ENCODE measurements at places on chromosomes 7 and 10.

GRCh38 chr10:129622736-129623135 is 155.7 kb downstream of the MGMT start:
- DNase-seq, result no peak

DNA sequence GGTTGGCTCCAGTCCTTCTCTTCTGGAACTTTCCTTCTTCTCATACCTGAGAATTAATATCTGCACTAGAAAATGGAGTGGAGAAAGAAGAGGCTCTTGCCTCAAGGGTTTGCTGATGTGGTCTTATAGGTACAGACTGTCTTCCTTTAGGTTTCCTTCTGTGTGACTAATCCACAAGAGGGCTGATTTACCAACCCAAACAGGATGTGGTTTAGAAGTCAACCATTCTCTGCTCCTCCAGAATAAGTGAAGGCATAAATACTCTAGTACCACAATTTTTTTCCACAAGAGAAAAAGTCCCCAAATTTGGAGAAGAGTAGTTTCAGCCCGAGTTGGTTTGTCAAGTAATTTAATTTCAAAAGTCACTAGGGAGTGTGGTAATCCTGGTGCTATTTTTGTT is 85.8 kb downstream of the NRP1 start:
- peak; percentile 82 for DNase-seq

DNA sequence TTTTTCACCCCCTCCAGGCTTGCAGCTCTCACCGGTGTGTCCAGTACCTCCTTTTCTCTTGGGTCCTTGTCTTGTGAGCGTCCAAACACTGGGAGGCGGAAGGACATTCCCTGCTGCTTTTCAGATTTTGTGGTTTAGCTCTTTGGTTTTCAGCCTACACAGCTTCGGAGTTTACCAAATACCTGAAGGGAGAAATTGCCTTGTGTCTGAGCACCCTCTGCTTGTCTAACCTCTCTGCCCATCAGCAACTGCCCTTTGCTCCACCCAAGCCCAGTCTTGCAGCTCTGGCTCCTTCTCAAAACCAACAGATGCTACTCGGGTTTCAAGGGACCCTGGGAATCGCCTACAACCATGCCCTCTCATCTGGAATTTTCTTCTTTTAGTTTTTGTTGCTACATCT is 519.1 kb upstream of the IGFBP3 start:
- DNase-seq, result no peak

- no peak for DNase-seq
Observed at GRCh38 chr10:113539789-113540188, 13.1 kb upstream of the HABP2 start.

DNA sequence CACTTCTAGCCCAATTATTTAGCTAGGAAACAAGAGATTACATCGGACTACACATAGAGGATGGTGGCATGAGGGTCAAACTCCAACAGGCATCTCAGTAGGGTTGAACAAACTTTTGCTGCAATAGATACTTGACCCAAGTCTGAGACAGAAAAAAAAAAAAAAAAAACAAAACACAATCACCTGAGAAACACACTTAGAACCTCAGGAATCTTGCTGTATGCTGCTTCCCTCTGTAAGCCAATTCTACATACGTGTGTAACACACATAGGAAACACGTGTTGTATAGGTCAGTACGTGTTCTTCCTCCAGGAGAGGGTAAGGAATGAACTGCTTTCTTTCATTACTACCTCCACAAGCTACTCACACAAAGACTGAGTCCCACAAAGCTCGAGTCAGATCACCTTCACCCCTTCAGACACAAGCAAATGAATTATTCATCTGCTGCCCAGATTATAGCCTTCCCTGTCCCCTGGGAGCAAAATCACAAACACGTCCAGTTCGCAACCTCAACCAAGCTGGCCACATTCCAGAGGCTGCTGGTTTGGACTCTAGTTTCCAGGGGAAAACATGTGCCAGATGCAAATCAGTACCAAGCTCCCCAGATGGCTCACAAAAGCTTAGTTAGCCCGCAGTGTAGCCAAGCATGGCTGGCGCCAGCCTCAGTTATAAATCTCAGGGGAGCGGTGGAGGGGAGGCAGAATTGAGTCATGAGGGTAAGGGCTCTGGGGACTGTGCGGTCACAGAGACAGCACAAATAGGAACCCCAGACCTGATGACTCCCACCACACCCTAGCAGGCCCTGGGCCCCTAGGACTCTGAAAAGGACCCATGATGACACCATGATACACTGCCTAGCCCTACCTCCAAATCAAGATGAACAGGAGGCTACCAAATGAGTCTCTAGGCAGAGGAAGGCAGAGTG is 15.1 kb downstream of the PSAP start:
- no peak for DNase-seq

DNA sequence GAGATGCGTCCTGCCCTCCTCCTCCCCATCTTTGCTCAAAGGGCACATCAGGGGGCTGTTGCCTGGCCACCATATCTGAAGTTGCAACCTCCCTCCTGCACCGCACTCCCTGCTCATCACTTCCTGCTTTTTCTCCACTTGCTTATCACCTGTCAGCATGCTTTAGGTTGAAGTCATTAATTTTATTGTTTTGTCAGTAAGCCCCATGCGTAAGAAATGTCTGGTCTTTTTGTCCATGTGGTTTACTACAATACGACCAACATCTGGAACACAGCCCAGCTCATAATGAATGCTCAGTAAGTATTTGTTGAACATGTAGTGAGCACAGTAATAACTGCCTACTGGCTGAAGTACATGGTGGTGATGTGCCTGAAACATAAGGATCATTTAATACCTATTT is 71.6 kb upstream of the GJD4 start:
- DNase-seq, result no peak

DNA sequence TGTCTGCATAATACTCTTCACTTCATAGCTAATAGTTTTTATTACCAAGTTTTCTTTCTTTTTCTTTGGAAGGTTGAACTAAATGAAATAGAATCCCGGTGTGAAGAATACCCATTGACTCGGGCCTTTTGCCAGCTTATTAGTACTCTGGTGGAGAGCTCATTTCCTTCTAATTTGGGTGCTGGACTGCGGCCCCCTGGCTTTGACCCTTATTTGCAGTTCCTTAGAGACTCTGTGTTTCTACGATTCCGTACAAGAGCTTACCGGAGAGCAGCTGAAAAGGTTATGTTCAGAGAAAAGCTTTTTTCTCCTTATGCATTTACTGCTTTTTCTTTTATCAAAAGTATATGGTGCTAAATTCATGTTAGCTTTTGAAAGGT is 40.2 kb downstream of the NUP205 start:
- no peak for DNase-seq

GRCh38 chr10:97333601-97334369 is 744 bp downstream of the FRAT2 start:
- DNase-seq, result no peak

Measured in central memory CD4-positive, alpha-beta T cell (primary cell).